GM23338 (cell line): ENCODE measurements at places on chromosomes 1 and 21.

- DNase-seq = no peak
Observed at GRCh38 chr1:177385760-177386698, 215.3 kb downstream of the BRINP2 start.

- no peak for DNase-seq
Observed at GRCh38 chr21:20308586-20309315, 689.5 kb upstream of the NCAM2 start.

DNA sequence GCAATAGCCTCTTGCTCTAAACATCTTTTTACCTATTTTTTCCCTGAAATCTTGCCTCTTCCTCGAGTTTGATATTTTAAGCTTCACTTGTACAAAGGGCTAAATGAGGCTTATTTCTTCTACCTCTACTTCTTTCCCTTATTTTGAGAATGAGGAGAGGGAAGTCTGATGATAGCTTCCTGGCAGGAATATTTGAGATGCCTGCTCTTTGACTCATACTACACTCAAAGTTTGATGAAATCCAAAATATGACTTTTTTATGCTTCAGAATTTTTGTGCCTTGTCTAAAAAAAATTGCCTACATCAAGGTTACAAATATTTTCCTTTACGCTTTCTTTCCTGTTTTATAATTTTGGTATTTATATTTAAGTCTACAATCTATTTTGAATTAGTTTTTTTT, 624.4 kb upstream of the PLXNA2 start:
- no peak for DNase-seq

DNA sequence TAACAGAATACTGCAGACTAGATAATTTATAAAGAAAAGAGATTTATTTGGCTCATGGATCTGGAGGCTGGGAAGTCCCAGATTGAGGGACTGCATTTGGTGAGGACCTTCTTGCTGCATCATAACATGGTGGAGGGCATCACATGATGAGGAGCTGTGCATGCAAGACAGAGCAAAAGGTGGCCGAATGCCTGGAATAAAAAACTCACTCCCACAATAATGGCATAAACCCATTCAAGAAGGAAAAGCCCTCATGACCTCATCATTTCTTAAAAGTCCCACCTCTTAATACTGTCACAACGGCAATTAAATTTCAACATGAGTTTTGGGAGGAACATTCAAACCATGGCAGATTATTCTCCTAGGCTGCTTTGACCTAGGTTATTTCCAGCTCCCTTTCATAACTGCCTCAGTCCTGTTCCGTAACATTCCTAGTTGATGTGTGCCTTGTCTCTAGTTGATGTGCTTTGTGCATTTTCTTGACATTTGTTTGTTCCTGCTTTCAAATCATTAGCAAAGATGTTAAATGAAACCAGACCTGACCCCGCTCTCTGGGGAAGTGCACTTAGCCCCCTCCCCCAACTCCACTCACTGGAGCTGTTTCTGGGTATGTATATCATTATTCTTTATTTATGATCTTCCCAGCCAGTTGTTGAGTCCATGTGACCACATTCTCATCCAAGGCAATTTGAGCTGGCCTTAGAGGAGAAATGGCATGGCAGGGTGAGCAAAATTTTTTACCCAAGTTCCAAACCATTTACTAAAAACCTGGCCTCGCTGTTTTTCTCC, 148.5 kb downstream of the GDAP2 start:
- DNase-seq = no peak

GRCh38 chr1:214337511-214337910, 56.6 kb downstream of the SMYD2 start:
- peak; percentile 57 for DNase-seq

GRCh38 chr1:47767741-47768100, 229.5 kb downstream of the TRABD2B start:
- no peak for DNase-seq

DNA sequence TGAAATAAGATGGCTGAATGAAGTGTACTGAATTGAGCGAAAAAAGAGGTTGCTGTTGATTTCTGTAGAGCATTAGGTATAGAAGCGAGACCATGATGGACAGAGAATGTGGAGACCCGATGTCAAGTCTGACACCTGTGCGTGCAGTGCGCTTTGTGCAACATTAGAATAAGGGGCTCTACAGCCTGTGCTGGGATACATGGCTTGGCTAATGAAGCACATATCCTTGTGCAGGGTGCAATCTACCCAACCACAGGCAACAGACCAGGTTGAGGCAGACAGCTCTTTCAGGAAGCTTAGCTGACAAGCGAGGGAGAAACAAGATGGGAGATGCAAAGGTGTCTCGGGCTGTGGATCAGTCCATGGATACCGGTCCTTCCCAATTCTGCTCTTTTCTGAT, 18.9 kb downstream of the GPA33 start:
- DNase-seq = no peak

GRCh38 chr1:54053745-54054437, 483 bp downstream of the TCEANC2 start:
- DNase-seq = peak; percentile 38

DNA sequence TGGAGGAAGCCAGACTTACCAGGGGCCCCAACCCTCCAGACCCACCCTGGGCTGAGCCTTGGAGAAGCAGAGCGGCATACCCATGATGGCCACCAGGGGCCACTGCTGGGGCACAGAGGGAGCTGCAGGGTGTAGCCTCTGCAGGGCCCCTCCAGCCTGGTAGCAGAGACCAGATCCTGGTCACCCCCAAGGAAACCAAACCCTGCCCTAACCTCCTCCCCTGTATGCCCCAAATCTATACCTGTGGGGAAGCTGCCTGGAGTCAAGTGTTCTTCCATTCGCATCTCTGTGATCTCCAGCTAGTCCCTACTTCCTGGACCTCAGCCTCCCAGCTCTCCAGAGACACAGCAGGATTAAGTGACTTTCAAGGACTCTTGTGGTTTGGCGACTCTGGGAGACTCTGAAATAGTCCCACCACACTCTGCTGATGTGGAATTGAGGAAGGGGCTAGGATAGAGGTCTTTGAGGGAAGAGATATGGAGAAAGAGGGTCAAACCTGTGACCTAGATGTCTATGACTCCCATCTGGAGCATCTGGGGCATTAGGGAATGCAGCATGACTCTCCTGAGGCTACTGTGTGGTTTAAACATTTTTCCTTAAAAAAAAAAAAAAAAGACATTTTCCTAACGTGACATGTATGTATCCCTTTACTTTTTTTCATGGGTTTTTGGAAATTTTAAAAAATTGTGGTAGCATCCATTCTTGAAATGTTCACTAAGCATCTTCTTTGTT, 119.2 kb upstream of the IPO9 start:
- DNase-seq = peak; percentile 87

GRCh38 chr1:65812065-65812464, 19.4 kb downstream of the PDE4B start:
- peak; percentile 30 for DNase-seq

GRCh38 chr1:7698641-7699040, 72.5 kb upstream of the VAMP3 start:
- no peak for DNase-seq

GRCh38 chr1:53062708-53063591, 937 bp downstream of the PODN start:
- peak; percentile 65 for DNase-seq

DNA sequence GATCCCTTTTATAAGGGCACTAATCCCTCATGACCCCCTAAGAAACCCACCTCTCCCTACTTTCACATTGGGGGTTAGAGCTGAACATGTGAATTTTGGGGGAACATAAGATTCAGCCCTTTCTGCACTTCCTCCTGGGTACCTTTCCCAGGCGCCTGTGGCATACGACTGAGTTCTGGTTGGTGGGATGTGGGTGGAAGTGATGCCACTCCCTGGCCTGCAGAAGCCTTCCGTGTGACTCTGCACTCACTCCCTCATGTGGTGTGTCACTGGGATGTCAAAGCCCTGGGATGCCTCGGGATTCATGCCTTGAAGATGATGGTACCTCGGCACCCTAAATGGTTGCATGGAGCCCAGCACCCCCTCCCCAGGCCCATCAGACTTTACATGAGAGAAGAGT, 28.3 kb upstream of the VASH2 start:
- DNase-seq = no peak

GRCh38 chr1:246569248-246570238, 3.3 kb downstream of the CNST start:
- no peak for DNase-seq

GRCh38 chr1:94831641-94832040, 11.5 kb downstream of the SLC44A3 start:
- DNase-seq = no peak

GRCh38 chr1:6861075-6861724, 75.9 kb downstream of the CAMTA1 start:
- DNase-seq = no peak

DNA sequence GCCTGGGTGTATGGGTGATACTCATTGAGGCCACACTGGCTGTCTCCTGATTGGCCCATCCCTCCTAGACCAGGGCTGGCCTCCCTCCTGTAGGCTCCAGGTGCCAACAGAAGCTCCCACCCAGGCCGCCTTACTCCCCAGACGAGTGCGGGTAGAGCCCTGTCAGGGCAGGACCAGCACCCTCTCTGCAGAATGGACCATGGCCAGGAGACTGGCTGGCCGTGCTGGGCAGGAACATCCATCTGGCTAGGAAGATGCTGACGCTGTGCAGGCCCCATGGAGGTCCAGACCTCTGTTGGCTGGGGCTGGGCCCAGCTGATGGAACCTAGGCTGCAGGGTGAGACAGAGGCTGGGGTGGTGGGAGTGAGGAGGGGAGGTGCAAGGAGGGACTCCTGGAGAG, 25.0 kb upstream of the EPB41 start:
- DNase-seq = no peak

DNA sequence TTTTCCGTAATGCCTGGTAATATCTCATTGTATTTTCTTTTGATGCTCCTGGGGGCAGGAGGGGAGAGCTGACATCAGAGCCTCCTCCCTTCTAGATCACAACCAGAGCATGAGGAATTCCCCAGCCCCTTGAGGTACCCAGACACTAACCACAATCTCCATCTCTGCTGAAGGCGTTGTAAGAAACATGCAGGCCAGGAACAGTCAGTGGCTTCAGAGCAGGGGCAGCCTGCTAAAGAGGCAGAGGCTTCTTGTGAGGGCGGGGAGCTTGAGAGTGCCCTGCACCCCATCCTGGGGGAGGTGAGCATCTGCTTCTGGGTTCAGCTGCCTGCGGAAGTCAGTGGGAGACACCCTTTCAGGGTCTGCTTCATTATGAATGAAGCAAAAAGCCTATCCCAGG, 19.0 kb downstream of the MAPKAPK2 start:
- peak; percentile 18 for DNase-seq

DNA sequence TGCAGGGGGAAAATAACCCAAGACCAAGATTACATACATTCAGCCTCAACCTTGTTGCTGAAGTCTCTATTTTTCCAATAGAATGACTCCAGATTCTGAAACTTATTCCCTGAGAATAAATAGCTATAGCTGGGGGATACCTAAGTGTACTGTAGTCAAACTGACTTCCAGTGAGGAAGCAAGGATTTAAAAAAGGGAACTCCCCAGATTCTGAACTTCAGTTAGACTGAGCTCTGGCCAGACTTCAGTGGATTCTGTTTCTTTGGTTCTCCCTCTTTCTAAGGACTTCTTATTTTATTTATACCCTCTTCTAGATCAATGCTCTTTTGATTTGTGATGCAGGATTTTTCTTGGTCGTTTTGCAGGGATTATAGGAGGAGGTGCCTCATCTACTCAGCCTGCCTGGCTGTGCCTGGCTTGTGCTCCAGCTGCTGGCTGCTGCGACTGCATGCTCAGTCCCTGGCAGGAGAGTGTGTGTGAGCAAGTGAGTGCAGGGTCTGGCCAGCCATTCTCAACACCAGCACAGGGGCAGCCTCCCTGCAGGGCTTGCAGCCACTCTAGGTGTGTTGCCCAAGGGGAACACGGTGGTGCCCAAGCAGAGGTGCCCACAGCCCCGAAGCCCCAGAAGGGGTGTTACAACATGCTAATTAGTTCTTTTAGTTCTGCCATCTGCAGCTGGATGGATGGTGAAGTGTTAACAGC, 43.0 kb downstream of the SPATA17 start:
- DNase-seq = peak; percentile 3

GRCh38 chr1:74650561-74650960, 23.0 kb downstream of the ERICH3 start:
- no peak for DNase-seq

DNA sequence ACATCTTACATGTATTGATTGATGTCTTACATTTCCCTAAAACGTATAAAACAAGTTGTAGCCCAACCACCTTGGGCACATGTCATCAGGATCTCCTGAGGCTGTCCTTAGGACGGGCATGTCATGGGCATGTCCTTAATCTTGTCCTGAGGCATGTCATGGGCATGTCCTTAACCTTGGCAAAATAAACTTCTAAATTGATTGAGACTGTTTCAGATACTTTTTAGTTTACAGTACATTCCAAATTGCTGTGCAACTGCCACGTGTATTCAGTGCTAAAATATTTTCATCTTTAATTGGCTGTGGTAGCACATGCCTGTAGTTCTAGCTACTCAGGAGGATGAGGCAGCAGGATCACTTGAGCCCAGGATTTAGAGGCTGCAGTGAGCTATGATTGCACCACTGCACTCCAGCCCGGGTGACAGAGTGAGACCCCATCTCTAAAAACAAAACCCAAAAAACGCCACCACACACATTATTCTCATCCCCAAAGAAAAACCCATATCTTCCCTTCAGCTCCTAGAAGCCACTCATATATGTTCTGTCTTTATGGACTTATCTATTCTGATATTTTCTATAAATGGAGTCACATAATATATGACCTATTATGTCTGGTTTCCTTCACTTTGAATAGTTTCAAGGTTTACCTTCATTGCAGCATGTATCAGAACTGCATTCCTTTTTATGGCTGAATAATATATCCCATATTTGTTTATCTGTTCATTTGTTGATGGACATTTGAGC, 96.0 kb upstream of the BTG3 start:
- DNase-seq = no peak

DNA sequence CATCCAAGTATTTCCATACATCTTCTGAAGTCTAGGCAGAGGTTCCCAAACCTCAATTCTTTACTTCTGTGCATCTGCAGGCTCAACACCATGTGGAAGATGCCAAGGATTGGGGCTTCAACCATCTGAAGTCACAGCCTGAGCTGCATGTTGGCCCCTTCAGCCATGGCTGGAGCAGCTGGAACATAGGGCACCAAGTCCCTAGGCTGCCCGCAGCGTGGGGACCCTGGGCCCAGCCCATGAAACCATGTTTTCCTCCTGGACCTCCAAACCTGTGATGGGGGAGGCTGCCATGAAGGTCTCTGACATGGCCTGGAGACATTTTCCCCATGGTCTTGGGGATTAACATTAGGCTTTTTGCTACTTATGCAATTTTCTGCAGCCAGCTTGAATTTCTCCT, 729.8 kb downstream of the KCNT2 start:
- no peak for DNase-seq

DNA sequence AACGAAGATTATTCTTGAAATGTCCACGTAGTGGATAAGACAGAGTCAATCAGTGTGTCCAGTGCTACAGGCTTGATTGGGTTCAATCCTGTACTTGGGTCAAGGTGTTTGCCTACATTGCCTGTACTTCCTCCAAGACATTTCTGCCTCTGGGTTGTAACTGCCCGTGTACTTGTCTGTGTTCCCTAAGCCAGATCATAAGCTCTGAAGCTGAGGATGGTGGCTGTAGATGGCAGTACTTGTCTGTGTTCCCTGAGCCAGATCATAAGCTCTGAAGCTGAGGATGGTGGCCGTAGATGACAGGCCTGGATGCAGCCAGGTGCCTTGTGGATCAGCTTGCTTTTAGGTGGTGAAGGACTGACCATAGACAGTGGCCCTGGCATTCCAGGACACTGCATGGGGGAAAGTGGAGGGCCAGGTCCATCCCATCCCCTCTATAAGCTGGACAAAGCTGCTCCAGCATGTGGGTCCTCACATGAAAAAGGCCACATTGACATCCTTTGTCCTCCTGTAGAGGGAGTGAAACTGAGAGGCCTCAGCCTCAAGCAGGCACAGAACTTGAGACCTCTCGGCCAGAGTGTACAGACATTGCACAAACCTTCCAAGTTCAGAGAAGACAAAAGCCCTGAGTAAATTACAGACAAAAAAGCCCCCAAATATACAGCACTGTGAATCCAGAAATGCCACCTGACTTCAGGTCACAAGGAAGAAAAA, 2.0 kb upstream of the SRM start:
- no peak for DNase-seq
